CD4-positive, alpha-beta T cell treated with Interleukin-6 for 4 hours (primary cell): ENCODE measurements at places on chromosomes 4 and X.

DNA sequence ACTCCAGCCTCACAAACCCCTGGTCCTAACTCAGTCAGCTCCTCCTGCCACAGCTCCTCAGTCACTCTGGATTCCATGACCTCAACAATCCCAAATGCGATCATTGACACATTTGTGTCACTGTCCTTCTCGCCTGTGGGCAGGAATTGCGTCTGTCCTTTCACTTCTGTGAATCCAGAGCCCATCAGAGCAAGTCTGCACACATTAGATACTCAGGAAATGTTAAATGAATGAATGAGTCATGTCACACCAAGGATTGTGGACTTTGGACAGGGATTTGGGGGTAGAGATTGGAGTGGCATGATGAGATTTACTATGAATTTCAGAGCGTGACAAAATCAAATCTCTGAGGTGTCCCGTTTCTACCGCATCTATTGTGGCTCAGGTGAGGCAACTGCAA lies 11.8 kb upstream of the CLDN24 start:
- no peak for DNase-seq

DNA sequence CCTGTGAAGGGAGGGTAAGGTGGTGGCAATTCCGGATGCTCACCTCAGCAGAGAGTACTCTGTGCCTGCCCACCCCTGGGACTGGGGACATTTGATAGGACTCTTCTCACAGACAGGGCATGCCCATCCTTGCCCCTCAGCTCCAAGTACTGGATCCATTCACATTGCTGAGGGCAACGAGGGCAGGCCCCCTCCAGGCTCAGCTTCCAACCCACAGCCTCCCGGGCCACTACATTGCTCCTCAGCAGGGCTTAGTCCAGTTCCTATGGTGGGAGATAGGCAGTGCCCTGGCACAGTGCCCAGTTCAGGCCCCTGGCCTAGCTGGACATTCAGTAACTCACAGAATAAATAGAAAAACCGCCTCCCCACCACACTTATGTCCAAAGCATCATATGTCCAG lies 15.1 kb upstream of the VSIG4 start:
- no peak for DNase-seq

DNA sequence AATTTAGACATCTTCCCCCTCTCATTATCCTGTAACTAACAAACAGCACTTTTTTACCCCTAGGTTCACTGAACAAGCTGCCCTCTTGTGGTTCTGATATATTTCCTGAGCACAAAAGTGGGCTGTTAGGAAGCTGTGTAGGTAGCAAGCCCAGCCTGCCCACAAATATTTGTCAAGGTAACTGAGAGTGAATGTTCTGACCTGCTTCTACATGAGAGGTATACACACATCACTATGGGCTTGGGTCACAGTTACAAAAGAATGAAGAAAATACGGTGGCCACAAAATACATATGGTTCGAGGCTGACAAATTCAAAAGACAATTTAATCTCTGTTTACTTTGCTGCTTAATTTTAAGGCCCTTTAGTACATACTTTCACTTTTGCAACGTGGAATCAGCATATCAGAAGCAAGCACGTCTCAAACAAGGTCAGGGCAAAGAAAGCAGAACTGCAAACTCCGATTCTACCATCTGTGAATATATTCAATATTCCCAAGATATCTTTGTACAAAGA lies 78.7 kb downstream of the RBM47 start:
- peak; percentile 45 for DNase-seq

DNA sequence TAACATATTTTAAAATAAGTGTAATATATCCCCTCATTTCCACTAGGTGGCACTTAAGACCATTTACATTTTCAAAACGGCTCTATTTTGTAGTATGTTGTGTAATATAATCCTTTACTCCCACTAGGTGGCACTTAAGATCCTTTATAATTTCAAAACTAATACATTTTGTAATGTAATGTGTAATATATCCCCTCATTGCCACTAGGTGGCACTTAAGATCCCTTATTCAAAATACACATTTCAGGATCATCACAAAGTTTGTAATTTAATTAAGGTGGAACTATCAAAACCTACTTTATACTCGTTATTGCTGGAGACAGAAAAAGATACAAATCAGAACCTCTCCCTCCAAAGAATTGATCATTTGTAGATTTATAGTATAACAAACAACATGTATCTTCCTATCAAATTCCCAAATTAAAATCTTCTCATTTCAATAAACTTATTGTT lies 132.5 kb downstream of the ARHGAP6 start:
- DNase-seq, result peak; percentile 4

GRCh38 chr4:157992038-157992705 lies 180.7 kb downstream of the GASK1B start:
- peak; percentile 22 for DNase-seq

DNA sequence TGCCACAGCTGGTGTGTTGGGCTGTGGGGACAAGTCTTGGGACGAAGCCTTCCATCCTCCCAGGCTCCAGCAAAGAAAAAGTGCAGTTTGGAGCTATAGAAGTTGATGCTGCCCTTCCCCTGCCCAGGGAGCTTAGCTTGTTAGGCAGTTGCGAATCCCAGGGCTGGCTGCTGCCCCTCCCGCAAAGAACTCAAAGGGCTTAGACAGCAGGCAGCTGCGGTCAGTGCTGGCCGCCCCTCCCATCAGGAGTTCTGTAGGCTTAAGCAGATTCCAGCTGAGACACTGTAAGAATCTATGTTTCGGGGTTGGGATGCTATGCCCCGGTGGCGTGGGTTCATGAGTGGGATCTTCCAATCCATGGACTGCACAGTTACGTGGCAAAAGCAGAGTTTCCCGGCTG lies 956.7 kb downstream of the GLUD2 start:
- DNase-seq, result no peak

DNA sequence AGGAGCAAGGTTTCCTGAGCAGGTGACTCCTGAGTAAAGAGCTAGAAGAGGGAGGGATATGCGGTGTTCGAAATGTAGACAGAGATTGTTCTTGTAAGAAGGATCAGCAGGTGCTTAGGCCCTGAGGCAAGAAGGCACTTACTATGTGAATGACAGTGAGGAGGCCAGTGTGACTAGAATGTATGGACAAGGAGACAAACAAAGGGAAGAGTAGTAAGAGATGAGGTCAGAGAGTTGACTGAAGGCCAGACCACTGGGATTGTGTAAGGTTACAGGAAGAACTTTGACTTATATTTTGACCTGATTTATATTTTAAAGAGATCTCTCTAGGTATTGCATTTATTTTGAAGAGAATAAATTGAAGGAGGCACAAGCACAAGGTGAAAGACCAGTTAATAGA lies 118.4 kb upstream of the ENPEP start:
- DNase-seq, result no peak
